ENCODE measurements at places on chromosomes 2 and 18.

DNA sequence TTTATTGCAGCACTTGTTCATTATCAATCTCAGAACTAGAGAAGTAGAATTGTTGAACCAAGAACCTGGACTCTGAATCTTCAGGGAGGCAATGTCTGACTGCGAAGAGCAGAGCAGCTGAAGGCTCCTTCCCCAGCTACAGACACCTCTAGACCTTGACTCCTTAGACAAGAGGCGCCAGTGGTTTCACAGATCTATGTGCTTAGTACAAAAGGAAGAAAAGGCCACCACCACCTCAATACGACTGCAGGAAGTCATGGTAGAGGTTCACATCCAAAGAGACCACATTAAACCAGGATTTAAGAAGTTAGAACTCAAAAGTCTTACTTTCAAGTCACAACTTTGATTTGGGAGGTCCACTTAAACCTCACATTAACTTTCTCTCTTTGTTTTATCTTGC, 158.1 kb upstream of the VRK2 start:
- DNase-seq = no peak

- no peak for DNase-seq
Measured at GRCh38 chr2:6341588-6342129, 524.0 kb downstream of the CMPK2 start.

DNA sequence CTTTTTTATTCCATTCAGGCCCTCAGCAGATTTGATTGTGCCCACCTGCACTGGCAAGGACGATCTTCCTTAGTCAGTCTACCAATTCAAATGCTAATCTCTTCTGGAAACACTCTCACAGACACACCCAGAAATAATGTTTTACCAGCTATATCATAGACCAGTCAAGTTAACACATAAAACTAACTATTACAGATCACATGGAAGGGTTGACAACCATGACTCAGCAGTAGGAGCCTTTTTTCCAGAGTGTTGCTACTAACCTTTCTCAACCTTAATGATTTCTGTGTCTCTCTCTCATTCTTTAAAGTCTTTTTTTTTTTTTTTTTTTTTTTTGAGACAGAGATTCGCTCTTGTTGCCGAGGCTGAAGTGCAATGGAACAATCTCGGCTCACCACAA, 143.5 kb upstream of the MSH6 start:
- DNase-seq = no peak

DNA sequence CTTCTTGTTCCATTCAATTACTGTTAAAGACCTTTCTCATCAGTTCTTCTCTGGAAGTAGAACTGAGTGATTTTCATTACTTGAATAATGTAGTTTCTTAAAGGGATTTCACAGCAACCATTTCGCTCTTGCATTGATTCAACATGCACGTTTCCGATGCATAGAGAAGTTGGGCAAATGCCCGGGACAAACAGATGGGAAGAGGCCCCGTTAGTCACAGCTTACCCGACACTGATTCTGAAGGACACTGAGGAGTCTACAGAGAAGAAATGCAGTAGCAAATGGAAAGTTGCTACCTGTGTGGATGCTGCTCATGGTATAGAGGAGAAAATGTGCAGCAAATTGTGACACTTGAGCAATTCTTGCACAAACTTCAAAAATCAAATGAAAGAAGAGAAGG, 32.3 kb upstream of the GCG start:
- DNase-seq = no peak

DNA sequence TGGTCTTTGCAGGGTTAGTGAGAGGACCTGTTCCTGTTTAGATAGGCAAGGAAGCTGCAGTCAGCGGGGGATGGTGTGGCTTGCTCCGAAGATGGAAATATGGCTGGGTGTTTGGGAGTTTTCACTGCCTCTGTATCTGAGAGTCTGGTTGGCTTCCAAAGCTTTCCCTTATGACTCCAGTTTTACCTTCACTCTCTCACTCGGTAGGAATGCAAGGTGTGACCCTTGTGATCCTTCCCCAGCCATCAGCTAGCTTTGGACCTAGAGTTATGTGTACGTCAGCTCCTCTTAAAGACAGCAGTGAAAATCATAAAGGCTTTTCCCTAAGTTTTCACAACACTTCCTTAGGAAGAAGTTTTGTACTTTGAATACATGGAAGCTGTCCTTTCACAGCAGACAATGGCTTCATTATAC, 35.5 kb upstream of the TMEM87B start:
- no peak for DNase-seq

DNA sequence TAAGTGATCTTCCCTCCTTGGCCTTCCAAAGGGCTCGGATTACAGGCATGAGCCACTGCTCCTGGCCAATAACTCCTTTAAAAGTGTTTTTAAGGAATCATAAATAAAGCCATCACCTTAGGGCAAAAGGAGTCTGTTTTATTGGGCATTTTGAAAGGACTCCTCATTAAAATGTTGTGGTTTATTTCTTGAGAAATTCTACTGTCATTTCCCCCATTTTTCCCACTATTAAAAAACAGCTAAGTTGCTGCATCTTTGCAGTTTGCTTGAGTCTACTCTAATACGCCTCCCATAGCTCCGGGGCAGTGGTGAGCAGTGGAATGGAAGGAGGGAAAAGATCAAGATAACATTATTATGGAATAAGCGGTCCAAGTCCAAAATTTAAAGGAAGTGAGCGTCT, 293.2 kb downstream of the PIEZO2 start:
- DNase-seq = no peak

GRCh38 chr2:154758871-154759270, 60.4 kb downstream of the KCNJ3 start:
- no peak for DNase-seq

DNA sequence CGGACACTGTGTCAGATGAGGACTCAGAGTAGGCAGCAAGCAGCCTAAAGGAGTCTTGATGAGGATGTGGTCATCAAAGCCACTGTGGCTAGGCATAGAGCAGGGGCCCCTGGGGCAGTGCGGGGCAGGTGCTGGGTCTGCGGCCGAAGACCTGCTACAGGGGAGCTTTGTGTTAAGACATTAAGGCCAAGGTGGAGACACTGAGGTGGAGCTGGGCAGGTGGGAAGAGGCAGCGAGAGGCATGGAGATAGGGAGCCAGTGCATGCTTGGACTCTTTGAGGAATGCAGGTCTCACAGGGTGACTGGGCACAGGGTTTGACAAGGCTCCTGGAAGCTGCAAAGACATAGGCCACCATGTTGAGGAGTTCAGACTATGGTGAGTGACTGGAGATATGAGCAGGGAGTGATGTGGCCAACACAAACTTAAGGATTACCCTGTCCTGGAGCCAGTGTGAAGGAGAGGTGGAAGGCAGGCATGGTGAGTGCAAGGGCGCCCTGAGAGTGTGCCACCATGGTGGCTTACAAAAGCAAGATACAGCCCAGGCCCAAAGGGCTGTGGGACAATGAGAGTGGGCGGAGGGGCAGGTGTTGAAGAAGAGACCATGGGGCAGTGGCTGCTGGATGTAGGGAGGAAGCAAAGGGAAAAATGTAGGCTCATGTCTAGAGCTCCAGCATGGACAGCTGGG, 450.9 kb upstream of the HS6ST1 start:
- no peak for DNase-seq

DNA sequence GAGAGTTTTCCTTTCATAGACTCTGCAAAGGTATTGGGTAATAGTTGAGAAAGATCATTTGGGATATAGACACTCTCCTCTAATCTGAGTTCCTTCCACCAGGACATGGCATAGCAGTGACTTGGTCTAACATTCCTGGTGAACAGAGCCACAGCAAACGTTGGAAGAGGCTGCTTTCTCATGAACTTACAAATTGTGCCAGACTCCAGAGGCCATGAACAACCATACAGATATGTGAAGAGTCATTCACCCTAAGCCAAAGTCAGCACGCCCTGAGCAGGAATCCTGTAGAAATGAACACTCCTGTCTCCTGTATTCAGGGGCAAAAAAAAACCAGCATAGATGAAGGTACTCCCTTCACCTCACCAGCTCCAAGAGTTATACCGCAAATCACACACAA, 152.8 kb downstream of the TMEM18 start:
- DNase-seq = no peak

DNA sequence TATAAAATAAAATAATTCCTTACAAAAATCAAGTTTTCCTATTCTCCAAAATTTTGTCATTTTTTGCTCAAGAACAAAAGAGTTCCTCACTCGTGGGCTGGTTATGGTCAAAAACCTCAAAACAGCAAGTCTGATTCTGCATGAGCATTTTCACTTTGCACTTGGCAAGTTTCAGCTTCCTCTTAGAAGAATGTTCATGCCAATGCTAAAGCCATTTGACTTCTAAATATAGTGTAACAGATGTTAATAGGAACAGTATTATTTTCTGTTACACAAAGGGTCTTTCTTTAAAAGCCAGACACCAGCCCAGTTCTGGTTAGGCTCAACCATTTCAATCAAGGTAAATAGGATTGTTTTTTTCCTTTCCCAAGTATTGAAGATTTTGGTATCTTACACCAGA, 261.3 kb upstream of the CCDC68 start:
- DNase-seq = peak; percentile 61

- DNase-seq = no peak
Measured at GRCh38 chr2:109408043-109408335, 205.8 kb downstream of the SEPTIN10 start.

- no peak for DNase-seq
Measured at GRCh38 chr2:11024259-11024645, 112.5 kb downstream of the KCNF1 start.

DNA sequence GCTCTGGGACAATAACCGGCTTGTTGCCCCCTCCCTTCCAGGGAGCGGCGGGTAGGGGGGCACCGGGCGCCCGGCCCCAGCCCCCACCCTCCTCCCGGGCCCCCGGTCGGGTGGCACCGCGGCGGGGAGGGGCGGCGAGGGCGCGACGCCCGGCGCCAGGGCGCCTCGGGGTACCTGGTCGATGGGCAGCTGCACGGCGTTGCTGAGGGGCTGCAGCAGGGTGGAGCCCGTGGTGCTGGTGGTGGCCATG, 193 bp downstream of the MBOAT2 start:
- DNase-seq = no peak

All from suppressor macrophage (primary cell).